ENCODE measurements at places on chromosomes 7 and 10.

DNA sequence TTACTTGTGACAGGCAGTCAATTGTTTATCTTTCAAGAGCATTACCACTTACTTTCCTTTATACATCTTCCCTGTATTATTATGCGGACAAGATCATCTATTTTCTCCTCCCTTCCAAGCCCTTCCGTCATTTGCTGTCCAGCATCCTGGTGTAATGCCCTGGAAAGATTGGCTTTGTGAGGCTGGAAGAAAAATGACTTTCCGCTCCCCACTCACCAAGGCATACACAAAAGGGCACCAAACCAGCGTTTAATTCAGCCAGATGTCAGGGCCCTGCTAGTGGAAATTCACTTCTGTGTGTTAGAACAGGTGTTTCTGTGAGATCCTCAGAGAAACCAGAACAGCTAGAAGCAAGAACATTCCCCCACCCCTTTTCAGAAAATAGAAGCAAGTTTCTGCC is 128.1 kb upstream of the NANOS1 start:
- no peak for DNase-seq

- no peak for DNase-seq
Observed at GRCh38 chr7:155168597-155169480, 98.7 kb downstream of the HTR5A start.

GRCh38 chr7:55555160-55555559 is 17.1 kb downstream of the VOPP1 start:
- no peak for DNase-seq

GRCh38 chr7:23016345-23017253 is 2.7 kb upstream of the HYCC1 start:
- DNase-seq = no peak

DNA sequence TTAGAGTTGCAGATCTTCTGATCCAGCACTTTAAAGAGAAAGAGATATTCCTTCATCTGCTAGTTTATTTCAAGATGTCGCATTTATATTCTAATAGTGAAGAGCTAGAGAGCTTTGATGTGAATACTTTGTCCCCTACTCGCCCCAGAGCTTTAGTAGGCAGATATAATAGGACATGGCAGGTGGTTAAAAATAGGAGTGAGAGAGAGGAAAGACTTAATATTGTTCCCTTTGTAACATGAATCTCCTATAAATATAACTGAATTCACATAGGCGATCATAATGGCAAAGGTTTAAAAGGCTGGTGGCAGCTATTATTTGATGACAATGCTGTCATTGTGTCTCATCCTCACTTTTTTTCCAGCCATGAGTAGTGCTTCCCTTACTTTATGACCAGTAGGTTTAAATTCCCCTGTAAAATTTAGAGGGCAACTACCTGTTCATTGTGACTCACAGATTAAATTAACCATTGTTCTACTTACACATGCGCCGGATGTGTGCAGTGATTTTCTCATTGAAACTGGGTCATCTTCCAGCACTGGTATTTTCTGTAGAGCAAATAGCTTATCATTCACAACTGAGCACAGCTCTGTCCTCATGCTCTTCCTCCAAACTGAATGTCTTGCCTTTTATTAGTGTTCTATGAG is 906.7 kb upstream of the CELF2 start:
- DNase-seq = no peak

GRCh38 chr10:103666087-103666761 is 172.7 kb downstream of the NEURL1 start:
- no peak for DNase-seq

DNA sequence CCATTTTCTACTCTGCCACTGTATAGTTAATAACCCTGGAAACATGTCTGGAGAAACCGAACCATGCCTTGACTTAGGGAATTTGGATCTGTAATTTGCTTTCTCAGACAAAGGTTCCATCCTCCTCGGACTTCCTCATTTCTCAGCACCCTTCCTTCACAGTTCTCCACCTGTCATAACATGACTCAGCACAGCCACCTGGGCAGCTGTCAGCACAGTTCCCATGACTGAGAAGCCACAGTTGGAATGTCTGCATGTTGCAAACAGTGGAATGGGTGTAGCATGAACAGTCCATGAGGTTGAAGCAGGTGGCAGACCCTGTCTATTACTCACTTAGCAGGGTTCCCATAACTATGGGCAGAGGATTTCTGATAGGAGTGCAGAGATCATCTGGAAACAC is 634 bp upstream of the OR9A4 start:
- no peak for DNase-seq

DNA sequence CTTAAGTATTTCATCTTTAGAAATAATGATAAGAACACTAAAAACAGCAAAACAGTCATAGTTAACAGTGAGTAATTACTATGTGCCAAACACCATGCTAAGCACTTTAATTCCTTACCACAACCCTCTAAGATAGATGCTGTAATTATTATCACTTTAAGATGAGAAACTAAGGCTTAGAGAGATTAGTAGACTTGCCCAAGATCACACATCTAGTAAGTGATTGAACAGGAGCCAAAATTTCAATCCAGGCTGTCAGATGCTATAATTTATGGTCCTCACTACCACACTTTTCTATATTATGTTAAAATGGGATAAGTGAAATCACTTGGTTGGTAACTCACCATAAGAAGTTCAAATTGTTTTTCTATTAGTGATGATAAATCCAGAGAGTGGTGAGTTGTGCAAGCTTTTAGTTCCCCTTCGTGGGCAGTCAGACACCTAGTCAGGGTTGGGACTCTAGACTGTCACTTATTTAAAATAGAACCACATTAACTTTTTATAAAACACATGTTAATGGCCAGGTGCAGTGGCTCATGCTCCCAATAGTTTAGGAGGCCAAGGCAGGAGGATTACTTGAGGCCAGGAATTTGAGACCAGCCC is 85.9 kb upstream of the GATA3 start:
- no peak for DNase-seq

DNA sequence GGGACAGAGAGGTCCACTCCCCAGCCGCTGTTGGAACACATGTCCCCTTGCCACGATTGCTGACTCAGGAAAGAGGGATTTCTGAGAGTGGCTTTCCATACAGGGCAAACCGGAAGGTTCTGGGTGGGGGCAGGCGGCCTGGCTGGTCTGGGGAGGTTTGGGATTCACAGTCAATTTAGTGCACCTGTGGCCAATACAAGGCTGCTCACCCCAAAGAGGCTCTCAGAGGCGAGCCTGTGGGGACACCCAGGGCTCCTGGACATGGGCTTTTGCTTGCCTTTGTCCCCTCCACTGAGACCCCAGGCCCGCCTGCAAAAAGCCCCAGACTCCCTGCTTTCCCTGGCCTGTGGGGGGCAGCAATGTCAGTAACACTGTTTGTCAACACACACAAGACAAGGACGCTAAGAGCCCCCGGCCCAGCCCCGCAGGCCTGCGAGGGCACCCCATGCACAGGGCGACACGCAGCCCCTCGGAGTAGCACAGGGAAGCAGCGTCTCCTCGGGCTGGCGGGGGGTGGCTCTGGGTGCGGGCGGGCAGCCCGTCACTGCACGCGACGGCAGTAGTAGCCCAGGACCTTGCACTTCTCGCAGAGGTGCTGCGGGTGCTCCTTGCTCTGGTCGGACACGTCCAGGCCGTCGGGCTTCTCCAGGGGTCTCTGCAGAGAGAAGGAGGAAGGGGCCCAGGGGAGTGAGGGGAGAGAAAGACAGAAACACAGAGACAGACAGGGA is 38.7 kb downstream of the PPIF start:
- no peak for DNase-seq

DNA sequence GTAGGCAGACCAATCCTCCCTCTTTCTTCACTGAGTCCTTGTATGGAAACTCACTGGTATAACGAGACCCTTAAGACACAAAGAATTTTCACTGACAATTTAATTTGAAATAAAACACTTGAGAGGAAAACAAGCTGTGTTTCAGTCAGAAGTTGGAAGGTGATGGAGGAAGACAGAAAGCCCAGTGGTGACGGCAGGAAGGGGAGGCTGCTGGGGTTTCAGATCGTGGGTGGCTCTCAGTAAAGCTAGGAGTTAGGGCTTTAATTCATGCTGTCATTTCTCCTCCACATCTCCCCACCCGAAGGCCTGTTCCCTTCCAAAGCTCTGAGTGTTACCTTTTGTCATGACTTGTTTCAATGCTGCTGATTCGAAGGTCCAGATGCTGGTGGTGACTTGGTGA is 605.2 kb upstream of the DPP6 start:
- no peak for DNase-seq

- no peak for DNase-seq
Observed at GRCh38 chr7:101166648-101166908, 1.2 kb upstream of the VGF start.

GRCh38 chr10:78450239-78450638 is 416.6 kb downstream of the RPS24 start:
- no peak for DNase-seq

DNA sequence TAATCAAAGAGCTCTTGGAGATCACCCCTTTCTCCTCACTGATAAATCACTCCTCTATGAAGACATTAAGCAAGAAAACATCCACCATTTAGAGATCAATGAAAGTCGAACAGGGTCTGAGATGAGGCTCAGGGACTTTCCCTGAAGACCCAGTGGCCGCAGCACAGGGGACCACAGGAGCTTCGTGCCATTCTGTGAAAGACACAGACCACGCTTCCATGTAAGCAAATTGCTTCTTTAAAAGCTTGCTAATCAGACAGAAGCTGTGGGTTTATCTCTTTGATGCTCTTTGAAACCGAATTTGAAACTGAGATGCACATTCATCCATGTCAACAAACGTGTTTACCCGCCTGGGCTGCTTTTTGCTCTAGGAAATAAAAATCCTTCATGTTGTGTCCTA is 231.9 kb upstream of the PPP2R2D start:
- DNase-seq = no peak

- no peak for DNase-seq
Observed at GRCh38 chr10:19713800-19714525, 102.3 kb upstream of the PLXDC2 start.

DNA sequence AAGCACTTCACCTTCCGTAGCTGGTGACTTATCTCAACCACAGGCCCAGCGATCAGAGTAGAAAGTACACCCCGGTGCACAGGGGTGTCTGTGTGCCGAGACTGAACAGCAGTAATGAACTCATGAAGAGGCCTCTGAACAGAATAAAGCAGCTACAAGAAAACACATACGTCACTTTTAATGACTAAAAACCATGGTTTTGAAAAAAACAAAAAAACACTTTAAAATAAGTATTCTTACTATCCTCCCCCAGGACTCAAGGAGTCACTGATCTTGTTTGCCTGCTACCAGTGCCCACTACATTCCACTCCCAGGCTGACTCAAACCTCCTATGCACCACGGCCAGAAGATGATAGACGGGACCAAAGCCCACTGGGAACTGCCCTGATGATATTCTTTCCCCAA is 53.8 kb downstream of the NCAPG2 start:
- no peak for DNase-seq

- no peak for DNase-seq
Observed at GRCh38 chr7:41219276-41219675, 483.6 kb downstream of the INHBA start.

GRCh38 chr10:74745449-74745848 is 81.0 kb upstream of the KAT6B start:
- no peak for DNase-seq

GRCh38 chr10:69172241-69172982 is 7.6 kb upstream of the SUPV3L1 start:
- no peak for DNase-seq

DNA sequence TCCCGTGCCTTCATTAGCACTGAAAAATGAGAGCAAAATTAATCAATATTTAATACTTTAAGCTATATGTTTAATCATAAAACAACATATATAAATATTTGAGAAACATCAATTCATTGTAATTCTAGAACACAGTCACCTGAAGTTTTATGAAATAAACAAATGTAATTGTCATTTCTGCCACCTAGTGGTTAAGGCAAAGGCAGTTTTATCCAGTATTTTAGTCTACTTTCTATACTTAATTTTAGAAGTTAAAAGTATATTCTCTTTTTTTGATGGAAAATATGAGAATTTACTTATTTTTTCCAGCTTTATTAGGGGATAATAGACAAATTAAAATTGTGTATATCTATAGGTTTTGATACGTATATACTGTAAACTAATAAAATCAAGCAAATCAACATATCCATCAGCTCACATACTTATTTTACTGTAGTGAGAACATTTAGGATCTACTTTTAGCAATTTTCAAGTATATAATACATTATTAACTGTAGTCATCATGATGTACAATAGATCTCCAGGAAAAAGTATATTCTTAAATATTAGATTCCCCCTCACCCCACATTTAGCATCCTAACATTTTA is 16.9 kb downstream of the PCGF6 start:
- DNase-seq = no peak
